ENCODE measurements at places on chromosomes 7 and 10.

DNA sequence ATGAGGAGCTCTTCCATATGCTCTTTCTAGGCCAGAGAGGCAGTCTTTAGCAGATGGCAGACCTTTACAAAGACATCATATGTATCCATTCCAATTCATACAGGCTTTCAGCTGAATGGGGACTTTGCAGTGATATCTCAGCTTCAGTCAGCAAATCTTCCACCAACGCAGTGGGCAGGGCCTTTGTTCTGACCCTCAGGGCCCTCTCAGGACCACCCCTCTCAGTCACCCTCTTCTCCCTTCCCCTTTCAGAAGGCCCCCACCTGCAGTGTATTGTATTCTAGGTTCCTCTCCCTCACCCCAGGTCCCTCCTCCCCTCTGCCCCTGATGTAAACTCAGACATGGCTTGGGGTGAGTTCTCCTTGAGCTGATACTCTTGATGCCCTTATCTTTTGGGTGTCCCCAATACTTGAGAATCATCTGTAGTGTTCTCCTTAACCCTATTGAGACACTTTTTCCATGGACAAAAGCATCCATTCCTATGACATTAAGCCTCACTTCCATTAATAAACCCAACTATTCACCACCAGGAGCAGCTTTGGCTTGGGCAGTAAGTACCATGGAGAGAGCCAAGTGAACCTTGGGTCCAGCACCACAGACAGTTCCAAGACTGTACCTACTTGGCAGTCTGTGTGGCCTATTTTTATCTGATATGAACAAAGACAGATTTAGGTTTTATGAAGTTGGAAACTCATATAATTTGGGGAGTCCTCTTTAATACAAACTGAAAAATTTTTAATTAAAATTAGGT is 62.7 kb downstream of the ADCYAP1R1 start:
- DNase-seq, result no peak

GRCh38 chr7:134056816-134057215 is 70.3 kb upstream of the LRGUK start:
- no peak for DNase-seq

GRCh38 chr7:25261545-25262140 is 33.4 kb upstream of the NPVF start:
- no peak for DNase-seq

DNA sequence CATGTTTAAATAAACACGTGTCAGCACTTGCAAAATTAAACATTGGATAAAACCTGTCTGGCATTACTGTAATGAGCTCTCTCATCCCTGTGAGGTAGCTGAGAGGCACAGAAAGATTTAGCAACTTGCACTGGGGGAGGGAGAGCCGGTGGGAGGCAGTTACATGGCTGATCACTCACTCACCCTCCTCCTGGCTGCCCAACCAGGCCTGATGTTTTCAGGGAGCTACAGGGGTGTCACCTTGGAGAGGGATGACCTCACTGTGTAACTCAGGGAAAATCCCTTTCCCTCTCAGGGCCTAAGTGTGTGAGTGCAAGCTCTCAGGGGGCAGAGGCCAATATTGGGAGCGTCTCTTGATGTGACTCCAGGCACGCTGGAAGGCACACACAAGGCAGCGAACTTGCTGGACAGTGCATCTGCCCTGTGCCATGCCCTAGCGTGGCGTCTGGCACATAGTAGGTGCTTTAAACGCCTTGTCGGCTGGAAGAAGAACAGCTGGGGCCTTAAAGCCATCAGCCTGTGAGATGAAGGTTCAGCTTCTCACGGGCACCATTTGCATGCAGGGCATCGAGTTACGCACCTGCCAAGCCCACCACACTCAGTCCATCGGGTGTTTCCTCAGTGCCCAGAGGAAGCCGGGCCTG is 51.1 kb downstream of the ELFN1 start:
- DNase-seq, result no peak

DNA sequence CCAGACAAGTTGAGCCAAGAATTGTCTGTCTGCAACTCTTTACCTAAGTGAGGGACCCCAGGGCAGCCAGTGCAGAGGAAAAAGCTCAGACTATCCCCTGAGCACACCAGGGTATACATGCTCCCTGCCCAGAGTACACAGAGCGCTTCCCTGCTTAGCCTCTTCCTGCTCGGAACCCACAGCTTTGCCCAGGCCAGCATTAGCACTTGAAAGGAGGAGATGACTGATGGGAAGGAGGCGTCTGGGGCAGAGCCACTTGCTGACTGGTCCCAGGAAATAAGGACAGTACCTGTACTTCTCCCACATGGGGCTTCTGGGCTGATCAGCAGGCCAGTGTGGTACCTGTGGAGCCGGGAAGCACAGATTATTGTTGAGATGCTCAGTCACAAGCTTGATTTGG is 48.4 kb upstream of the TRIM8 start:
- DNase-seq, result no peak

DNA sequence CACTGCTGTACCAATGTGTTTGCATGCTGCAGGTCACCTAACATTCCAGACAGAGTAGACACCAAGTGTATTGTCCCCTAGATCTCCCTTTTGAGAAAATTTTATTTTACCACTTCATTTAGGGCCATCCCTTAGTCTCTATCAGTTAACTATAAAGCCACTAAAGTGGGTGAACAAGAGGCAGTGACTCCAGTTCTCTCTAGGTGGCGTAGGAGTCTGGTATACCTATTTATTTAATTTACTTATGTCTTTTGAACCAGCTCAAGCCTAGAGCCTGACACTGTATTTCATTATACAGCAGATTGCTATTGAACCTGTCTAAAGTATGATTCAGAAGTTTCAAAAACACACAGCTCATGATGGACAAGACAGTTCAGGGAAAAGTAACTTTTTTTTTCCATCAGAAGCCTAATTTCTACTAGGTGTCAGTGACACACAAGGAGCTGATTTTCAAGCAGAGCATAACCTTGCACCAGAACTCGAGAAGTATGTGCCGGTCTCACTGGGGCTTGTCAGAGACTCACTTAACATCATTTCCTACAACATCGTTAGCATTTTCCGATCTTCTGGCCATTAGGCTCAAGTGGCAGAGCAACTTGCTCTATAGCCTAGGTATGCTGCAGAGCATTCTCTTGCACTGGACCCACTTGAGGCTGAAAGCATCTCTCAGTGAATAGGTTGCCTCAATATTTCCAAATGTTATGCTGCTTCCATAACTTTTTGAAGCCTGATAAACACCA is 175.4 kb downstream of the CDC14C start:
- DNase-seq, result no peak

DNA sequence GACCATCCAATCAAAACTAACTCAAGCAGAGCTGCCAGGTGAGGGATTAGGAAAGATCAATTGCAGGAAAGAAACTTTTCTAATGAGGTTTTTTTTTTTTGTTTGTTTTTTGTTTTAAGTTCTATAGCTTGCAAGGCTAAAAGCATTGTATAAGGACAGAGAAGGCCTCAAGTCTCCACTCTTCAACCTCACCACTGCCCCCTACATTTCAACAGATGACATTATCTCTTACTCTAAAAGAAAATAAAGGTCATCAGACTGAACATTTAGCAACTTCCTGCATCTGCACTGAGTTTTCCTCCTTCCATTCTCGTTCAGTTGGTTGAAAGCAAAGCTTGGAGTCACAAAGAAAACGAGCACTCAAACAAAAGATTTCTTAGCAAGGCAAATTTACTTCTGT is 45.2 kb upstream of the EXOC4 start:
- no peak for DNase-seq

- DNase-seq, result no peak
Measured at GRCh38 chr10:115844591-115844990, 428.4 kb downstream of the GFRA1 start.

DNA sequence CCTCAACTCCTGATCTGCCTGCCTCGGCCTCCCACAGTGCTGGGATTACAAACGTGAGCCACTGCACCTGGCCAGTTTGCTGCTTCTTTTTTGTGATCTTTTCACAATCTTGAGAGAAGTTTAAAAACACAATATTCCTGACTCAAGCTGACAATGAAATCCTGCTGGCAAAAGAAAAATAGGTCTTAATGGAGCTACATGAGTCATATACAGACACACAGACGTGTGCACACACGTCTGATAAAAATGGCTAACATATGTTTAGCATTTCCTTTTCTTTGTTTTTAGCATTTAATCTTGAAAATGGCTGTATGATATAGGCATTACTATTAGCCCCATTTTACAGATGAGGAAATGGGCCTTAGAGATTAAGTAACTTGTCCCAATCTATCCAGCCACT is 29.4 kb upstream of the RAB18 start:
- DNase-seq, result no peak

- no peak for DNase-seq
Measured at GRCh38 chr10:132862485-132863420, 76.8 kb upstream of the NKX6-2 start.

- no peak for DNase-seq
Measured at GRCh38 chr7:22601003-22601402, 101.0 kb upstream of the STEAP1B start.

DNA sequence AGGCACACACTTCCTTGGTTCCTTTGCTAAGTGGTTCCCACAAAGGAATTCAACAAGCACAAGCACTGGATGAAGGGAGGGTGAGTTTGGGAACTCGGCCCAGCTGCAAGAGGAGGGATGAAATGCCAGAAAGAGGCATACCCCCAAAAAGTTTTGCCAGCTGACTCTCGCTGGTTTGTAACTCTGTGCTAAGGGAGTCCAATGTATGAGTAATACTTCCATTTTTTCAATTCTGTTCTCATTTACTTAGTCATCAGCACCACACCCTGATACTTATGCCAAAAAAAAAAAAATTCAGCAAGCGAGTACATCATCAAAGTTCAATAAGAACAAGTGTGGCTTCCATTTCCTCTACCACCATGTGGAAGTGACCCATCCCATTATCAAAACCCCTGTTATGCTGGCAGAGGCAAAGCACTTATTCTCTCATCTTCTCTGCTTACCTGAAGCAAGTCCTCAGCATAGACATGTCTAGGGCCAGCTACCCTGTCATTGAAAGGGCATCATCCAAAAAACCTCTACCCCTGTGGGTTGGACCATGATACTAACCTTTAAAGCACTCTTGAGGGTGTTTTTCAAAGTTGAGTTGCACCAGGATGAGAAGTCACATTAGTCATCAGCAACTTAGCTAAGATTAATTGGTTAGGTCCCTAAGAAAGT is 6.9 kb upstream of the HYCC1 start:
- DNase-seq, result no peak

DNA sequence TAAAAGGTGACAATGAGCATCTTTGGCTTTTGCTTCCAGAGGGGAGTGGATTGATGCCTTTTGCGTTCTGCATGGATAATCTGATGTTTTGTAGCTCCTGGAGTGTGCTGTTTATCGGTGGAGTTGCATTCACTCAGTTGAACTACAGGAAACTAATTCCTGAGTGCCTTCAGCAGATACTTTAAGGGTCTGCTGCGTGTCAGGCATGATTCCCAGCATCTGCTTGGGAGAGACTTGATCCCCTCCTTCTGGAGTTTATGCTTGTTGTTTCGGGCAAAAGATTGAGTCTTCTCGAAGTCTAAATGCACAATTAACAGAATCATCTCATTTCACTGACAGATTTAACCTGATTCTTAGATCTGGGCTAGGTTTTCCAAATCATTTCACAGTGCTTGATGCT is 46.2 kb downstream of the CELF2 start:
- DNase-seq, result no peak

DNA sequence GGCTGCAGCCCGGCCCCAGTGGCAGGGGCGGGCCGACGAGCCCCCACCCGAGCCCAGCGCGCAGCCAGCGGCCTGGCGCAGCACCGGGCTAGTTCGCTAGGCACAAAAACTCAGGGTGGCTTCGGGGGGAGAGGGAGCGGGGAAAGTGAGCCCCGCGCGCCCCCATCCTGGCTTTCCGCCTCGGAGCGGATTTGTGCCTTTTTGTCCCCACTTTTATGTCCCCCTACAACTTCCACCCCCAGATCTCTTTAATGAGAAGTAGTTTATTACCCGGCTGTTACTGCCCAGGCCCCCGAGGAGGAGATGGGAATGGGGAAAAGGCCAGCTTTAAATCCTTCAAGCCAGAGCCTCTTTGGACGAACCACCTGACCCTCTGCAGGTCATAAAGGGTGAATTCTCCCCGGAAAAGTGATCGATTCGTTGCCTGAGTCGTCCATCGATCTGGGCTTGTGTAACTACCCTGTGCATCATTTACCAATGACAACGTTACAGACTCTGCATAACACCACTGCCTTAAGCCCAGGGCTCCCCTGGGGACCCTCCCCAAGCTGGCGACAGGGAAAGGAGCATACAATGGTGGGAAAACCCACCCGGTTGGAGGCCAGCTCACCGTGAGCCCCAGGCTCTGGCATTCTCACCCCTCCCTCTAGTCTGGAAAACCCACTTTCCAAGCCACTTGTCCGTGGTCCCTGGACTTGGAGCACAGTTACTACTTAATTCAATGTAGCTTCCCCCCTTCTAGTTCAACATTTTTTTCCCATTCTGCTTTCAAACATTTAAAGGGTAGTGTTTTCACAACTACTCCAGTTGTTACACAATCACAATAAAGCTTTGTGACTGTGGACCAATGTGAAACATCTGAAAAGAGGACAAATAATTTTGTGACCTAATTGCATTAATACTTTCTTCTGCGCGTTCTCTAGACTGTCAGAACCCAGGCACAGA is 748 bp upstream of the SH3PXD2A start:
- peak; percentile 63 for DNase-seq

DNA sequence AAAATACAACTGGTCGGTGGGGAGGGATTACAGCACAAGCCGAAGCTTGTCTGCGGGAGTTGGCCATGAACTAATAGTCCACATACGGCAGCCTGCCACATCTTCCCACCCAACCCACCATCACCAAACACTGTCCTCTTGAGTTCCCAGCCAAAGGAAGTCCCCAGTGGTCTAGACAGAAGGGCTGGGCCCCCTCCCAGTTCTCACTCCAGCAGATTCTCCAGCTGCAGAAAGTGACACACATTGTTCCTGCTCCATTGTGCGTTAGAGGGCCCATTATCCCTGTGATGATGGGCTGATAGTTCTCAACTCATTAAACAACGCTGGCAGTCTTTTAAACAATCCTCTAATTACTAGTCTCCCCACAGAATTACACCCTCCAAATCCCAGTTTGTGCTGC is 148.0 kb downstream of the FGFR2 start:
- peak; percentile 60 for DNase-seq

- no peak for DNase-seq
Measured at GRCh38 chr7:140417456-140418155, 13.7 kb downstream of the RAB19 start.

- no peak for DNase-seq
Measured at GRCh38 chr7:102892631-102893278, 20.0 kb upstream of the LRRC17 start.

DNA sequence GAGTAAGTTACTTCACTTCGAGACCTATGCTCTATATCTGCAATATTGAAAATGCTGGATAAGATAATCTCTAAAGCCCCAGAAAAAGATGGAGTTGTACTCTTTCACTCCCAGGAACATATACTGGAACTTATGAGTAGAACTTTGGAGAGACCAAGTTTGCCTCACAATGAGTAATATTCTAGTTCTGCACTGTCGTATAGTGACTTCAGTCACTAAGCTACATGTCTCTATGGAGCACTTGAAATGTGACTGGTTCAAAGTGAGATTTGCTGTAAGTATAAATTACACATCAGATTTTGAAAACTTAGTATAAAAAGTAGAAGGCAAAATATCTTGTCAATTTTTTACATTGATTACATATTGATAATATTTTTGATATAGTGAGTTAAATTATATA is 116.4 kb downstream of the PTEN start:
- DNase-seq, result no peak
